ENCODE measurements at places on chromosomes 5 and 9.

GRCh38 chr9:125262294-125262991 lies 817 bp downstream of the GAPVD1 start:
- DNase-seq, result no peak

GRCh38 chr5:79020861-79021561 lies 35.9 kb upstream of the ARSB start:
- peak; percentile 58 for DNase-seq

- DNase-seq, result no peak
These were observed 33.4 kb upstream of the NCS1 start for GRCh38 chr9:130138791-130139190.

DNA sequence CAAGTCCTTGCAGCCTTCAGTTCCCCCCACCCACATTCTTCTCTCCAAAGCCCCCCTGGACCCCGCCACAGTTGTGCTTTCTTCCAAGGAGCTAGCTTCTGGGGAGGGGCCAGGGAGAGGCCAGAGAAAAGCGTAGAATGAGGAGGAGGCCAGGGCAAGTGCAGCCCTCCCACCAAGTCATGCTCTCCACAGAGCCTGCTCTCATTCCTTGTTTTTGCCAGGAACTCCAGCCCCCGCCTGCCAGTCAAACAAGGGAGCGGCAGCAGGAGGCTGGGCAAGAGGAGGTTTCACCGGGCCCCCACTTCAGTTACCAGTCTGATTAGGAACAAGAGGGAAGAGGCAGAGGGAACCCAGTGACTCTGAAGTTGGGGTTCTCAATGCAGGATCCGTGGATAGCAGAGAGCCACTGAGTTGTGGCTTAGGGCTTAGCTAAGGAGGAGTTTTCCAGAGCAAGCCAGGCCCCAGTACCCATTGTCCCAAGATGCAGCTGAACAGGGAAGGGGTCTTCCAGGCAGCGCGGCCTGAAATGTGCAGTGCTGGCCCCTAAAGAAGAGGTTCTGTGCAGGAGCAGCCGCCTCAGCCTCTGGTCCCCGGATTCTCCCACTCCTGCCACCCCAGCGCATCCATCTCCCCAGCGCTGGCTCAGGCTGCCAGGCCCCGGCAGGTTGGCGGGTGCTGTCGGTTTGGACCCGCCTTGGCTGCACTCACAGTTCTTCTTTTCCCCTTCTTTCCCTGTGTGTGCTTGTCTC lies 120.6 kb downstream of the DAB2IP start:
- no peak for DNase-seq

DNA sequence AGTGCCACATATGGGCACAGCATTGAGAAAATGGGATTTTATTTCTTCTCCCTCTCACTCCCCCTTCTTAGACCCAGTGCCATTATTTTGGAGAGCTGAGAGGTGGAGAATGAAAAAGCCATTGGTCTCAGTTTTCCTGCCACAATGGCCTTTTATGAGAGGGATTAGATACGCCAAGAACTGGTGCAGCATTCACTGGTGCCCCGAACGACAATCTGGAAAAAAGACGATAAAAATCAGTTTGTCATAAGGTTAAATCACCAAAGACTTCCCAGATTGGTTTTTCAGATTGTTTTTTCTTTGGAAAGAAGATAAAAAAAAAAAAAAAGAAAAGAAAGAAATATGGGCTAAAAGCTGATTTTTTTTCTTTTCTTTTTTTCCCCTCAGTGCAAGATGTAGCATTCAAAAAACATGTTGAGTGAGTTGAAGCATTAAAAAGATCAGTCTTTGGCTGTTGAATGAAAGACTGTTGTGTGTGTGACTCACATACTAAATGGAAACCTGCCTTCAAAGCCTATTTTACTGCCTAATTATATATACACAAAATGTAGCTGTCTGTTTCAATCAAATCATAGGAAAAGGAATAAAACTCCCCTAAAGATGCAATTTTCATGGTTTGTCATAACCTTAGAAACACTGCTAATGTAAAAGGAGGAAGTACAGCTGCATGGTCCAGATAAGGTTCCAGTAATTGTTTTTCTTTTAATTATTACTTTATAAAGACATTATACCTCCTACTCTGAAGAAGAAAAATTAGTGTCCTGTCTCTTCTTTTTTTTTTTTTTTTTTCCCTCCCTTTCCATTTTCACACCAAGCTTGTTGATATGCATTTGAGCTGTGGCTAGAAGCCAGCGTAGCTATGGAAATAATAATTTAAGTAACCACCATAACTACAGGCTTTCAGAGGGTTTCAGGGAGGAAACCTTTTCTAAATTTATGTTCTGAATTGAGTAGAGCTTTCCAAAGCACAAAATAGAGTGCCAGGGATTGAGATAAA lies 27.2 kb upstream of the ZNF608 start:
- DNase-seq, result no peak

DNA sequence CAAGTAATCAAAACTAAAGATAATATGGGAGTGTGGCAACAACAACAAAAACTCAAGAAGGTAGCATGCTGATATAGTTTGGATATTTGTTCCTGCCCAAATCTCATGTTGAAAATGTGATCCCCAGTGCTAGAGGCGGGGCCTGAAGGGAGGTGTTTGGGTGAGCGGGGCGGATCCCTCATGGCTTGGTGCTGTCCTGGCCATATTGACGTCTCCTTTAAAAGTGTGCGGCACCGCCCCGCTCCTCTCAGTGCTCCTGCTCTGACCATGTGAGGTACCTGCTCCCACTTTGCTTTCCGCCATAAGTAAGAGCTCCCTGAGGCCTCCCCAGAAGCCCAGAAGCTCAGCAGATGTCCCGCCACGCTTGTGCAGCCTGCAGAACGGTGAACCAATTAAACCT lies 25.6 kb downstream of the MED27 start:
- no peak for DNase-seq

- no peak for DNase-seq
These were observed 14.2 kb upstream of the FOXB2 start for GRCh38 chr9:77005216-77005615.

GRCh38 chr9:77896269-77896937 lies 135.2 kb downstream of the GNAQ start:
- no peak for DNase-seq

DNA sequence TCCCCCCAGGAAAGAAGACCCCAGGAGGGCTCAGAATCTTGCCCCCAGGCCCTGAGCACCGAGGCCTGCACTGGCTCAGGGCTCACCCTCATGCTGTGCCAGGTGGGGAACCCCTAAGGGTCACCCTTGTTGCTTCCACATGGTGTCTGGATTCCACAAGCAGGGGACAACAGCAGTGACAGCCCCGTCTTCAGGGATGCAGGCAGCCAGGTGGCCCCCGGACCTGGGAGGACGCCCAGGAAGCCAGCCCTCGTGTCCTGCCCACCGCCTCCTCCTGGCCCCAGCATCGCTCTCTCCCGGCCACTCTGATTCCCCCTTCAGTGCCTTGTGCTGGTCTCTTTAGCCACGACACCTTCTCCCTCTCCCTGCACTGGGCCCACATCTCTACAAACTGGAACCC lies 60.0 kb upstream of the SARDH start:
- no peak for DNase-seq
